A549 treated with CpdA at 1 μM for 4 hours (cell line): ENCODE measurements at places on chromosomes 5 and 9. TPM values are rescaled to one million over a fixed set of nuclear protein-coding genes. Genes with fewer than 3 reads are reported as not detected.

The SPIN1 gene
- 33.0 to 43.2 TPM (median 38.5 TPM) in 5 replicates for total RNA-seq

The CARTPT gene
- not detected in 5 replicates for total RNA-seq

The VLDLR gene
- total RNA-seq, result 17.8 to 24.5 TPM (median 22.4 TPM) in 5 replicates

The NAA35 gene
- total RNA-seq, result 24.7 to 28.9 TPM (median 27.5 TPM) in 5 replicates

The SLIT3 gene
- 13.2 to 21.0 TPM (median 19.6 TPM) in 5 replicates for total RNA-seq

The UCK1 gene
- total RNA-seq, result 18.4 to 25.5 TPM (median 22.3 TPM) in 5 replicates

The AHRR gene
- 2.9 to 3.5 TPM (median 3.3 TPM) in 5 replicates for total RNA-seq

The B4GALT1 gene
- 140 to 180 TPM (median 163 TPM) in 5 replicates for total RNA-seq
